WTC11 (cell line): ENCODE measurements at places on chromosomes 3 and 15. TPM values are rescaled to one million over a fixed set of nuclear protein-coding genes. Genes with fewer than 3 reads are reported as not detected.
A peak's percentile ranks its signal among the peaks of the same experiment; 100 is the strongest.

GRCh38 chr15:92448370-92448769 lies 54.7 kb downstream of the ST8SIA2 start:
- DNase-seq, result no peak

- DNase-seq, result no peak
Measured at GRCh38 chr3:142735462-142735861, 11.6 kb downstream of the TRPC1 start.

GRCh38 chr15:73887481-73887880 lies 14.1 kb downstream of the TBC1D21 start:
- no peak for DNase-seq

DNA sequence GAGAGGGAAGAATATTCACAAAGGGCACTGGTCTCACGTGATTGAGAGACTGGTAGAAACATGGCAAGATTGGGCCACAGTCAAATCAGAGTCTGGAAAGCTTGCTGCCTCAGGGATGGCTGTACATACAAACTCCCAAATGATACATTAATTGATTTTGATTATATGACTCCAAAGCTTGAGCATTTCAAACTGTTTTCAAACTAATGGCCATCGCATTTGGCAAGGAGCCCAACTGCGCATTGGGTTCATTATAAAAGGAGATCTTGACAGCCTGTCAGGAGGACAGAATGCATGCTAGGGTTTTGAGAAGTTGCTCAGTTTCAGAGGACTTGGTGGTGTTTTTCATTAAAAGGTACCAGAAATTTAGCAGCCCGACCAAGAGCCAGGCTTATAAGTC lies 117.7 kb downstream of the PTPRG start:
- DNase-seq, result no peak

DNA sequence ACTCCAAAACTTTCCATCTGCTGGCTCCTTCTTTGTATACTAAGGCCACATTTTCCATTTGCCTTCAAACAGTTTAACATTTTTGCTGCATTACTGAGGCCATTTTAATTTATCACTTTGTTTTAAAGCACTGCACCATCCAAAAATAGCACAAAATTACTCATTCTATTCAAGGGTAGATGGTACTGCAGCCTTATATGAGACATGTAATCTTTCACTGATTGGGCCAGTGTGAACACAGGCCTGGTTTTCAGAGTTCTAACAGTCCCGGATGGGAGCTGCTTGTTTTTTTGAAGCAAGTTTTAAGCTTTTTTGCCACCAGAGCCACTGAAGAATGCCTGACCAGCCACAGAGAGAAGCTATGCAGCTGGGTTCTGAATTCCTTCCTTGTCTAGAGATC lies 172.3 kb upstream of the TSC22D2 start:
- DNase-seq, result no peak

GRCh38 chr3:69364354-69364753 lies 21.5 kb downstream of the FRMD4B start:
- DNase-seq, result no peak

DNA sequence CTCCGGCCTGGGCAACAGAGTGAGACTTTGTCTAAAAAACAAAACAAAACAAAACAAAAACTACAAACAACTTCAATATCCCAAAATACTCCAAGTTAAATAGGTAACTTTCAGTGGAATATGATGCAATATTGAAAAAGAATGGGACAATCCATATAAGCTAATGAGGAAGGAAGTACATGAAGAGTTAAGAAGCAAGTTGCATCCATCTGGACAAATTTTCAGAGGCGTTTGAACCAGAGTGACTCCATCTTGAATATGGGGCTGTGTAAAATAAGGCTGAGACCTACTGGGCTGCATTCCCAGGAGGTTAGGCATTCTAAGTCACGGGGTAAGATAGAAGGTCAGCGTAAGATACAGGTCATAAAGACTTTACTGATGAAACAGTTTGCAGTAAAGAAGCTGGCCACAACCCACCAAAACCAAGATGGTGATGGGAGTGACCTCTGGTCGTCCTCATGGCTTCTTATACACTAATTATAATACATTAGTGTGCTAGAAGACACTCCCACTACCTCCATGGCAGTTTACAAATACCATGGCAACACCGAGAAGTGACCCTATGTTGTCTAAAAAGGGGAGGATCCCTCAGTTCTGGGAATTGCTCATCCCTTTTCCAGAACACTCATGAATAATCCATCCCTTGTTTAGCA lies 58.1 kb upstream of the LCTL start:
- DNase-seq, result no peak

DNA sequence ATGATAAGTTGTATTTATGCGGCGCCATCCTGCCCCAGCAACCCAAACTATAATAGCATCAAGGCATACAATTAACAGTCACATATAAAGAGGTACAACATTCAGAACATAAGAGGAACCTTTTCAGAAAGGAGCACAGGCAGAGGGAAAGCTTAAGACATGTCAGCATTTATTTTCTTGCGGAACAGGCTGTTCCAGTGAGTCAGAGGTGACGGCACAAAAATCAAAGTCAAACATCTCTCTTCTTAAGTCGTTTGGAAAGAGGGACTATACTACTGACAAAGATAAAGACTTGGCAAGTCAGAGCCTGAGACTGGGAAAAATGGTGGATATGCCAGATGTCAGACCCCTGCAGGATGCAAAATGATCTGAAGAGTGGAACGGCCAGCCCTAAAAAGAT lies 128.4 kb downstream of the CTNNB1 start:
- DNase-seq, result no peak

GRCh38 chr3:187291512-187292132 lies at the start of gene MASP1:
MASP1 (minus strand) TSS chr3:187291737; CDS start chr3:187291632, 105 bp downstream.
- DNase-seq, result peak; percentile 31

DNA sequence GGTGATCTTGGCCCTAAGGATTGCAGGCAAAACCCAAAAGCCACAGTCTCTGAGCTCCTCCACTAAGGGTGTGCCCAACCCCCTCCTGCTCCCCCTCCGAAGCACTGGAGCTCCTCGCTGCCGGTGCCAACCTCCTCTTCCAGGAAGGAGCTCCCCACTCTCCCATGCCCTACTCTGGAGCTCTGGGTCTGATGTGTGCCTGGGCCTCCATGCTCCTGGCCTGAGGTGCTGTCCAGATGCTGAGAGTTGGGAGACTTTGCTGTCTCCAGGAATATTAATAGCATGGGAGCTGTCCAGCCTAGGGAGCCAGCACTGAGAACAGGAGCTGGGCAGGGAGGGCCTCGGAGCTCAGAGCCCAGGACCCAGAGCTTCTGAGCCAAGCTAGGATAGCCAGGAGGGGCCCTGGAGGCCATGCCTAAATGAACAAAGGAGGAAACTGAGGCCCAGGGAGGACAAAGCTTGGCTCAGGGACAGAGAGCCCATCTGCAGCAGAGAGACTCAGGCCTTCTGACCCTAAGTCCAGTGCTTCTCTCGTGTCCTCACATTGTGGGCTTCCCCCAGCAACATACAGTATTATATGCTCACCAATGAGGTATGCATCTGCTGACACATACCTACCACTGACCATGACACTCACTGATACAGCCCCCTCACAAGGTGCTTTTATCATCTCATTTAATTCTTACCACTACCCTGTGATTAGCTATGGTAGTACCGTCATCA lies 36.9 kb upstream of the HERC1 start:
- peak; percentile 65 for DNase-seq

DNA sequence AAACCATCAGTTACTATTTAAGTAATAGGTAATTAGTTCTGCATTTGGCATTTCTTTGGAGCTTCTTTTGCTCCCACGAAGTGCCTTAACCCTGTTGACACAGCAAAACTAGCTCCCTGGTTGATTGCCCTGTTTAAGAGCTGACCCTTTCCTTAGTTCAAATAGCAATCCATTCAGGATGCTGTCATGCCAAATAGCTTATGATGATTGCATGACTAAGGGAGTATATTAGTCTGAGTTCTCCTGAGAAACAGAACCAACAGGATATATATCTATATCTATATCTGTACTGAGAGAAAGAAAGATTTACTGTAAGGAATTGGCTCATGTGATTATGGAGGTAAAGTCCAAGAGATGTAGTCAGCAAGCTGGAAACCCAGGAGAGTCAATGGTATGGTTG lies 50.3 kb upstream of the SPRED1 start:
- no peak for DNase-seq

DNA sequence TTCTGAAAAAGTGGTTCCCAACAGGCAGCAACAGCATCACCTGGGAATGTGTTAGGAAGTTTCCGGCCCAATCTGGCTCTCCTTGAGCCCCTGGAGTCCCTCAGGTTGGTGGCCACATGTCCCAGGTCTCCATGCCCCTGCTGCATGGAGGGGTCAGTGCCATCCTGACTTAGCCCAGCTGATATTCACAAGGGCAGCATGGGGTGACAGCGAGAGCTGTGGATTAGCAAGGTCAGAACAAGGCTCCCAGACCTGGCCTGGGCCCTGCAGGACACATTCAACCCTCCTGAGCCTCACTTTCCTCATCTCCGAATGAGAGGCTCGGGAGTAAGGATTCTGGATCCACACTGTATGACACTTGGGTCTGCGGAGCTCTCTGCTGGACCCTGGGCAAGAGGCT lies 243.8 kb upstream of the TLE3 start:
- no peak for DNase-seq

GRCh38 chr3:54932606-54933005 lies 4.7 kb upstream of the LRTM1 start:
- DNase-seq, result no peak

GRCh38 chr3:25768851-25769250 lies 14.4 kb downstream of the NGLY1 start:
- no peak for DNase-seq

GRCh38 chr3:13652728-13653127 lies 103.8 kb downstream of the FBLN2 start:
- DNase-seq, result no peak

- DNase-seq, result no peak
Measured at GRCh38 chr3:174959556-174960065, 100.5 kb downstream of the NAALADL2 start.

GRCh38 chr3:142159083-142159740 lies 9.9 kb upstream of the TFDP2 start:
- no peak for DNase-seq

DNA sequence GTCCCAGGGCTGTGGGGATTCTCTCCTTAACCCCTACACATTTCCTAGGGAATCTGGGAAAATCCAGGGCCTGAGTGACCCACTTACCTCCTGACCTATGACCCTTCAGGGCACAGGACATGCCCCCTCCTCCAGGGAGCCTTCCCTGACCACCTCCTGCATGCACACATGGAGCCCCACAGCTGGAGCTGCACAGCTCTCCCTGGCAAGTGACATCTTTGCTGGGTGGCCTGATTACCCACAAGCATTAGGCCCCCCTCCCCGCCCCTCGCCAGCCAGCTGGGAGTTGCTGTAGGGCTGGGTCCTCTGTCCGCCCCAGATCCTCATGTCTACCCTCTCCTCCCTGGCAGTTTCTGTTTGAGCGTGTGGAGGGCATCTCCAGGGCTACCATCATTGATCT lies 21.4 kb downstream of the HDAC11 start:
- no peak for DNase-seq

- DNase-seq, result peak; percentile 36
Measured at GRCh38 chr3:38028621-38029361, 651 bp downstream of the PLCD1 start.

DNA sequence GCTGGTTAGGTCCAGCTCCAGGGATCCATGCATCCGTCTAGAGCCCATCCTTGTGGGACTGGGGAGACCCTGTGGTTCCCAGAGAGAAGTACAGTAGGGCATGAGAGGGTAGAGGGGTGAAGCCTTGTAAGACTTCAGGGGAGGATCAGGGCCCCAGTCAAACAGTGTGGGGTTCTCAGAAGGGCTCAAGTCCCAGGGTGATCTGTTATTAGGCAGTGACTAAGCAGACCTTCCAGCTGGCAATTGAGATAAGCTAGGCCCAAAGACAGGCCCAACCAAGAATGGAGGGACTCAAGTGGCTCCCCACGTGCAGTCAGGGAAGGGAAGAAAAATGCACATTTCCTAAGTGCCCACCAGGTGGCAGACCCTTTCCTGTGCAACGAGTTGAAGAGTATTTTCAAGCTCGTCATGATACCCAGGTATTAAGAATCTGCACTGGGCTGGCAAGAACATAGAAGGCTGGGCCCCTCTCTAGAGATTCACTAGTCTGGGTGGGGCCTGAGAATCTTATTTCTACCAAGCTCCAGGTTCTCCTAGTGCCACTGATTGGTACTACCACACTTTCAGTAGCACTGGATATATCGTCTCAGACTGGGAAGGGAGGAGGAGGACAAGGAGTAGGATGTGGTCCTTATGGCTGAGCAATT lies 240.8 kb downstream of the NR1D2 start:
- DNase-seq, result peak; percentile 57

DNA sequence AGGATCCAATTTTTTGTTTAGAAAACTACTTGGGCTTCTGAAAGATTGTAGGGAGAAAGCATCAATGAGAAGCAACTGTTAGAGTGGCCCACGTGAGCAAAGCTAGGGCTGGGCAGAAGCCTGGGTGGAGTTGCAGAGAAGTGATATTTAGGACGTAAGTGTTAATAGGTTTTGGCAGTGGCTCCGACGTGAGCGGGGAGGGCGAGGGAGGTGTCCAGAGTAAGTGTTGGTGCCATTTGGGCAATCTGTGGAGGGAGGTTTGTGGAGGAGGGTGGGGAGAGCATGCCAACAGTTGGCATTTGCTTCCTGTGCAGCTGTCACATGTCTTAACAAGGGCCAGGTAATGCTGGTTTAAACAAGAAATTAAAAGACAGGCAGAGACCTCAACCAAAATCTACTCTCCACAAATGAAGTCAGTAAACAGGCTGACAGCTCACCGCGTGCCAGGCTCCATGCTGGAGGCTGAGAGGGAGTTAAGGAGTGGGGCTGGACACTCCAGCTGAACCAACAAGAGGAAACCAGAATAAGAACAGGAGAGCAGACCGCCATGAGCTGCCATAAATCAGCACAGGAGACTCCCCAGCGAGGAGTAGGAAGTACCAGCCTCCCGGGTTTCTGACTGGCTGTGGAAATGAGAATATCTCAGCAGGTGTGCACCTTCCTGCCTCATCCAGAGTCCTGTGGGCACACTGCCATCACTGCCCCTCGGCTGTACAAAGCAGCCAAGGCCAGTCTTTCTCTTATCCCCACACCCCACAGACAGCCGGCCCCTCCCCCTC lies 232.6 kb downstream of the ABHD5 start:
- no peak for DNase-seq

DNA sequence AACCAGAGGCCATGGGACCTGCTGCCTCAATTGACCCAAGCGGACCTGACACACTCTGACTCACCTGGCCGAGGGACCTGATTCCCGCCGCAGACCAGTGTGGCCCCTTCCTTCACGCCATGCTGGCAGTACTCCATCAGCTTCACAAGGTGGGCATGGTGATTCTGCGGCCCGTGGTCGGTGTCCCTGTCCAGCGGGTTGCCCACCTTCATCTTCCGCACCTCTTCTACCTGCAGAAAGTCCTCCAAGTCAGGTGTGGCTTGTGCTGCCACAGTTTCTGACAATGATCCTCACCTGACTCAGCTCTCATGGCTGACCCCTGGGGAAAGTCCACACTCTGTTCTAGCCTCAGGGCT lies 25.9 kb upstream of the SLC41A3 start:
- DNase-seq, result no peak

The MRAS gene
- total RNA-seq, result 11.1 to 14.8 TPM (median 11.7 TPM) in 3 replicates

The PLSCR5 gene
- not detected in 3 replicates for total RNA-seq

The AP3B2 gene
- total RNA-seq, result 15.2 to 17.7 TPM (median 17.5 TPM) in 3 replicates

The HESX1 gene
- 4.5 to 5.6 TPM (median 4.8 TPM) in 3 replicates for total RNA-seq

The LSMEM2 gene
- 0.41 to 0.60 TPM (median 0.57 TPM) in 3 replicates for total RNA-seq

The RTP3 gene
- total RNA-seq, result not detected in 3 replicates

The CSTA gene
- not detected in 3 replicates for total RNA-seq

The DUOX1 gene
- total RNA-seq, result 1.3 to 2.1 TPM (median 1.3 TPM) in 3 replicates

The COMMD2 gene
- 51.3 to 52.9 TPM (median 52.1 TPM) in 3 replicates for total RNA-seq

The FES gene
- 9.7 to 10.2 TPM (median 10.0 TPM) in 3 replicates for total RNA-seq

The ROPN1 gene
- total RNA-seq, result not detected in 3 replicates

The GOLGA6L10 gene
- 5.1 to 7.7 TPM (median 5.8 TPM) in 3 replicates for total RNA-seq
